Stomach (tissue), 19 donors: ENCODE measurements at places on chromosomes 2 and 18. TPM values are rescaled to one million over a fixed set of nuclear protein-coding genes. Genes with fewer than 3 reads are reported as not detected.
A peak's percentile ranks its signal among the peaks of the same experiment; 100 is the strongest.

MERTK gene
- total RNA-seq, result 17.4 TPM

MRPS9 gene
- 8.7 TPM for total RNA-seq

MEP1B gene
- 1.1 TPM for total RNA-seq

C2orf78 gene
- not detected for total RNA-seq

VAMP8 gene
- total RNA-seq, result 53.2 TPM

- H3K4me3 ChIP-seq, result no peak overlapping the region
- H3K27ac ChIP-seq, result no peak overlapping the region
- no peaks in the 10 kb centered on the region for H3K36me3 ChIP-seq
- no peak for DNase-seq
- H3K27me3 ChIP-seq, result no peaks in the 10 kb centered on the region
Measured at GRCh38 chr2:84022810-84023431, 436.2 kb downstream of the SUCLG1 start.

- H3K27ac ChIP-seq, result peak overlapping the region; percentile 14
- no peak for DNase-seq
- no peaks in the 10 kb centered on the region for H3K36me3 ChIP-seq
Measured at GRCh38 chr2:66888791-66889631, 454.1 kb downstream of the MEIS1 start.

GRCh38 chr2:8966123-8966908, 37.2 kb downstream of the MBOAT2 start:
- H3K27me3 ChIP-seq, result no peaks in the 10 kb centered on the region
- no peak overlapping the region for H3K4me3 ChIP-seq
- H3K27ac ChIP-seq, result no peak overlapping the region
- no peaks in the 10 kb centered on the region for H3K36me3 ChIP-seq
- H3K4me1 ChIP-seq, result no peaks in the 10 kb centered on the region

- H3K4me1 ChIP-seq, result peaks cover 37% of the 10 kb centered on the region
- no peak overlapping the region for H3K27ac ChIP-seq
- DNase-seq, result no peak
- H3K27me3 ChIP-seq, result no peaks in the 10 kb centered on the region
- H3K4me3 ChIP-seq, result no peak overlapping the region
- no peaks in the 10 kb centered on the region for H3K36me3 ChIP-seq
Measured at GRCh38 chr2:36560726-36561125, 37.2 kb downstream of the FEZ2 start.

DNA sequence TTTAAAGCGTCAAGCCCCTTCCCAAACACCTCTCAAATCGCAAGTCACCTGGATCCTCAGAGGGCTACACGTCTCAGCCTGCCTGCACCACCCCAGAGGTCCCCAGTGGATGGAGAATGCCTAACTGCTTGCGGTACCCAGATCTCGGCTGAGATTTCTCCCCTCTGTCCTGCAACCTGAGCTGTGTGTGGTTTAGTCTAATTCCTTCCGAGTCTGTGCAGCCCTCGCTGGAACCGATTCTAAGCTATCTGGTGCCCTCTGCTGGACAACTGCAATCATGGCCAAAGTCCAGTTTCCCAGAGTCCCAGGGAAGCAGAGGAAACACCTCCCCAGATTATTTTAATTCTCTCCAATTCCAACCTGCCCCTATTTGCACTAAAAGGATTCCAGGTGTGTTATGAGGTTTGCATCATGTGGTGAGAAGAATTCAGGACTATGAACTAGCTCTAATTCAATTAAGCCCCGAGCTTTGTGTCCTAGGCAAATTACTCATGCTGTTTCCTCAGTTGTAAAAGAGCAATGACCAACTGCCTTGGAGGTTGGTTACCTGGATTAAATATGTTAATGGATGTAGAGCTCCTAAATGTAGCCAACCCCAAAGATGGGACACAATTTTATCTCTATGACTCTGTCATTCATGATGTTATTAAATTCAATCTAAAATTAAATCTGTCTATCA, 276.1 kb upstream of the NCKAP5 start:
- peaks cover 7% of the 10 kb centered on the region for H3K4me1 ChIP-seq
- no peak overlapping the region for H3K4me3 ChIP-seq
- peak; percentile 72 for DNase-seq
- no peaks in the 10 kb centered on the region for H3K27me3 ChIP-seq

DNA sequence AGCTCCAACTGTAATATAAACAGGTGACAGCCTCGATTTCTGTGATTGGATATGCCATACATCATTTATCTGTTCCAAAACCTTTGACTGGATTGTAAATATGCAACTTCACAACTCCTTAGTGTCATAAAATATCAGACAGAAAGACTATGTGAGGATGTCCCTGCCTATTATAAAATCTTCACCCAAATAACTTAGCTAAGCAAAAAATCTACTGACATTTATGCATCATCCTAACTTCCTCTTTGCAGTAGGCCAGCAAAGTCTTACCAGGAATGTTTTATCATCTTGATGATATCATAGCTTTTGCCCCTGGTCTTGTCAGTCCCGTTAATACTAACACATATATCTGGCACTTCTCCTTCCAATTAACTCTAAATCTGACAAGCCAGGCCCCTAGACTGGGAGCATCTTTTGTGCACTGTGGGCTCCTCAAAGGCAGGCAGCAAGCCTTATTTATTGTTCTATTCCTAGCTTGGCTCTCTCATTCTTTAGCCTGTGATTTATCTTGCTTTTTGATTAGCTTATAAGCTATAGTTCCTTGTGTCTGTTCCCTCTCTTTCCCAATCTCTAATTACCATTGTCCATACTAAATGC, 356.5 kb upstream of the HNMT start:
- H3K36me3 ChIP-seq, result no peaks in the 10 kb centered on the region
- H3K4me3 ChIP-seq, result no peak overlapping the region
- no peak overlapping the region for H3K27ac ChIP-seq
- H3K27me3 ChIP-seq, result no peaks in the 10 kb centered on the region

DNA sequence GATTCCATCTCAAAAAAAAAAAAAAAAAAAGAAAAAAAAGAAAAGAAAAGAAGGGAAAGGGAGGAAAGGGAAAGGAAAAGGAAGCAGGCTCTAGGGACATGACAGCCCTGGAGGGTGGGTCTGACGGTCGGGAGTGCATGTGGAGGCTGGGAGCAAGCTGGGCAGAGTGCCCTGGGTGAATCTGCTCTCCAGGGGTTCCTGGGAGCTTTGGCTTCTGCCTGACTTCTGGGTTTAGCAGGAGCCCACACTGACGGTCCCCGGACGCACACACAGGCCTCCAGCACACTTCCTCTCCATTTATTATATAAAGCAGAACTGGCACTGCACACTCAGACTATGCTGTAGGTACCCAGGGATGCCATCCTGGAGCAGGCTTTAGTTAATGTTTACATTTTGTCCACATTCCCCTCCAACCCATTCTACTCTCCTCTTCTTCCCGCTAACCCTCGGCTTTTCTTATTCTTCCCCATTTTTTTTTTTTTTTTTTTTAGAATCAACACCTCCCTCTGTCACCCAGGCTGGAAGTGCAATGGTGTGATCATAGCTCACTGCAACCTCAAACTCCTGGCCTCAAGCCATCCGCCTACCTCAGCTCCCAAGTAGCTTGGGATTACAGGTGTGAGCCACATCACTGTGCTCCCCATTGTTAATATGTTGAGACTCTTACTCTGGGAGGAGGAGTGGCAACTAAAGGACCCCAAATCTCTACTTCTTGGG, 151.1 kb upstream of the SLC1A4 start:
- H3K4me1 ChIP-seq, result peaks cover 20% of the 10 kb centered on the region
- no peak for DNase-seq
- no peak overlapping the region for H3K4me3 ChIP-seq

DNA sequence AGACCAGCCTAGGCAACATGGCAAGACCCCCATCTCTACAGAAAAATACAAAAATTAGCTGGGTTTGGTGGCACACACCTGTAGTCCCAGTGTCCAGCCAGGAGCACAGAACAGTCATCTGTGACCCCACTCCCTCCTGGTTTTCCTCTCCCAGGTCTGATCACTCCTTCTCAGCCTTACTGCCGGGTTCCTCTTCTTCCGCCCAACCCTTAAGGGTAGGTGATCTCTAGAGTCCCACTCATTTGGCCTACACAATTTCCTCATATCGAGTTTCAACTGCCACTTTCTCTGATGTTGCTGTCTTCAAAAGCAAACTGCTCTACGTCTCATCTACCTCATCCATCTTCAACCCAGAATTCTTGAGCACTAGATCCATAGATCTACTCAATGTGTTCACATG, 13.4 kb upstream of the MAT2A start:
- H3K27ac ChIP-seq, result no peak overlapping the region
- no peak overlapping the region for H3K4me3 ChIP-seq
- H3K36me3 ChIP-seq, result no peaks in the 10 kb centered on the region
- H3K27me3 ChIP-seq, result no peaks in the 10 kb centered on the region
- peaks cover 29% of the 10 kb centered on the region for H3K4me1 ChIP-seq
- no peak for DNase-seq

- no peak overlapping the region for H3K27ac ChIP-seq
- DNase-seq, result no peak
- no peak overlapping the region for H3K4me3 ChIP-seq
- no peaks in the 10 kb centered on the region for H3K27me3 ChIP-seq
- no peaks in the 10 kb centered on the region for H3K36me3 ChIP-seq
Measured at GRCh38 chr2:65491381-65491905, 59.0 kb upstream of the SPRED2 start.

DNA sequence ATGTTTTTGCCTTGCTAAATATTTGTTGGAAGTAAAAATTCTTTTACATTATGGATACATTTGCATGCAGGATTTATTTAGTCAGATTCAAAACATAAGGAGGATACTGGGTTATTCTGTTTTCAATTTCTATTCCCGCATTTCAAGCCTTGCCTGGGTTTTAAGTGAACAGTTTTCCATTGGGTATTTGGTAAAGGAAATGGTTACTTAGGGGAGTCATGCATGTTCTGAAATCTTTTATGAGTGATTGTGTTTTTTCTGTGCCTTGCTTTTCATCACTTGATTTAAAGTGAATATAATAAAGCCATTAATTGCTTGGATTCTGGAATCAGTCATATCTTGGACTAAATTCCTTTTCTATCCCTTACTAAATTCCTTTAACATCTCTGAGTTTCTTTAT, 12.0 kb upstream of the SP9 start:
- H3K4me3 ChIP-seq, result no peak overlapping the region
- no peaks in the 10 kb centered on the region for H3K36me3 ChIP-seq
- peaks cover 16% of the 10 kb centered on the region for H3K27me3 ChIP-seq
- DNase-seq, result no peak
- no peak overlapping the region for H3K27ac ChIP-seq

DNA sequence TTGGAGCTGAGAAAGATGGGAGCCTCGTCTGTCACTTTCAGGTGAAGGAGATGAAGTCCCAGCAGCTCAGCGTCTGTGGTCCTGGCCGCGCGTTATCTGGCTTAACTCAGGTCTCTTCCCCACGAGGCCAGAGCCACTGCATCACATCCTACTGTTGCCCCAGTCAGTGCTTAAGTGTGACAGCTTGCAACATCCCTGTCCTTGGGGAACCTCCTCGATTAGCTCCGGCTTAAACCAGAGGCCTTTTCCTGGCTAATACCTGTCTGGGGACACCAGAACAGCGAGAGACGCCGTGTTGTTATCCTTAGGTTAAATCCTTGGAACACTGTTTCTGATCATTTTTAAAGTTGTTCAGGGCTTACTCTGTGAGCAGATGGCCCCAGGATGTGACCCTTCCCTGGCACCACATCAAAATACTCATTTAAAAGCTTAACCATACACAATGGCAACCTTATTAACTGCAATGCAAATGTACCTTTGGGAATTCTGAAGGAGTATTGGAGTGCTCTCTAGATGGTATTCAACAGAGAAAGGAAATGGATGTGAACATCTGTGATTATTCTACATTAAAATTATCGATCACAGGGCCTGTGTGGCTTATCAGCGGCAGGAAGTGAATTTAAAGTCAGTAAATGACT, 61.2 kb upstream of the SPP2 start:
- peaks cover 13% of the 10 kb centered on the region for H3K27me3 ChIP-seq
- no peak overlapping the region for H3K27ac ChIP-seq

DNA sequence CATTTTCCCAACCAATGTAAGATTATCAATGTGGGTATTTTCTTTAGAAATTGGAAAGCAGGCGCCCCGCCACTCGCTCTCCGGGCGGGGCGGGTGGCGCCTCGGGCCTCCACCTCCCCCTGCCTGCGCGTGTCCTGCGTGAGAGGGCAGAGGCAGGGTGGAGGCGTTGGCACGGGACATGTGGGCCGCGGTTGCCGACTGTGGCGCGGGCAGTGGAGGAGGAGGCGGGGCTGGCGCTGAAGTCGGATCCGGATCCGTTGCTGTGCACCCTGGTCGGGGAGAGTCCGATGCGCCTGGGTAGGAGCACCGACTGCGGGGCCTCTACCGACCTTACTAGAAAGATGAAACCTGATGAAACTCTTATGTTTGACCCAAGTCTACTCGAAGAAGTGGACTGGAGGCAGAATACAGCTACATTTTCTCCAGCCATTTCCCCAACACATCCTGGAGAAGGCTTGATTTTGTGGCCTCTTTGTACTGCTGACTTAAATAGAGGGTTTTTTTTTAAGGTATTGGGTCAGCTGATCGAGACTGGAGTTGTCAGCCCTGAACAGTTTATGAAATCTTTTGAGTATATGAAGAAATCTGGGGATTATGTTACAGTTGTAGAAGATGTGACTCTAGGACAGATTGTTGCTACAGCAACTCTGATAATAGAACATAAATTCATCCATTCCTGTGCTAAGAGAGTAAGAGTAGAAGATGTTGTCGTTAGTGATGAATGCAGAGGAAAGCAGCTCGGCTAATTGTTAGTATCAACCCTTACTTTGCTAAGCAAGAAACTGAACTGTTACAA, 37.9 kb downstream of the PMS1 start:
- no peak overlapping the region for H3K27ac ChIP-seq
- H3K36me3 ChIP-seq, result peaks cover 31% of the 10 kb centered on the region
- H3K4me3 ChIP-seq, result no peak overlapping the region

DNA sequence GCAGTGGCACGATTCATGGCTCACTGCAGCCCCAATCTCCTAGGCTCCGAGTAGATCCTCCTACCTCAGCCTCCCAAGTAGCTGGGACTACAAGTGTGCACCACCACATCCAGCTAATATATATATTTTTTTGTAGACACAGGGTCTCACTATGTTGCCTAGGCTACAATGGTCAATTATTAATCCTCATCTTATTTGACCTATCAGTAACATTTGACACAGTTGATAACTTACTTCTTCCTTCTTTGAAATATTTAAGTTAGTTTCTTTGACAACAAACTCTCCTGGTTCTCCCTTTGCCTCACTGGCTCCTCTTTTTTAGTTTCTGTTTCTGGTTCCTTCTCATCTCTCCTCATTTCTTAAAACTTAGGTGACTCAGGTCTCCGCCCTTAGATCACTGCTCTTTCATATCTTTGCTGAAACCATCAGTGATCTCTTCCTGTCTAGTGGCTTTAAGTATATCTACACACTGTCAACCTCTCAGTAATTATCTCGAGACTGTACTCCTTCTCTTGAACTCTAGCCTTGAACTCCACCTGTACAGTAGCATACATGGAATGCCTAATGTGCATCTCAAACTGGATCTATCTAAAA, 11.5 kb downstream of the PGAP1 start:
- H3K27me3 ChIP-seq, result no peaks in the 10 kb centered on the region
- peak; percentile 20 for DNase-seq
- no peak overlapping the region for H3K4me3 ChIP-seq
- H3K4me1 ChIP-seq, result no peaks in the 10 kb centered on the region
- no peak overlapping the region for H3K27ac ChIP-seq
- H3K36me3 ChIP-seq, result no peaks in the 10 kb centered on the region
